ENCODE measurements at places on chromosomes 11 and 22.

GRCh38 chr11:83659466-83659865, 373.3 kb upstream of the CCDC90B start:
- DNase-seq = no peak

- no peak for DNase-seq
These were observed 23.5 kb downstream of the RRM1 start for GRCh38 chr11:4118107-4118506.

- DNase-seq = no peak
These were observed 89.1 kb upstream of the FIBIN start for GRCh38 chr11:26904801-26905200.

DNA sequence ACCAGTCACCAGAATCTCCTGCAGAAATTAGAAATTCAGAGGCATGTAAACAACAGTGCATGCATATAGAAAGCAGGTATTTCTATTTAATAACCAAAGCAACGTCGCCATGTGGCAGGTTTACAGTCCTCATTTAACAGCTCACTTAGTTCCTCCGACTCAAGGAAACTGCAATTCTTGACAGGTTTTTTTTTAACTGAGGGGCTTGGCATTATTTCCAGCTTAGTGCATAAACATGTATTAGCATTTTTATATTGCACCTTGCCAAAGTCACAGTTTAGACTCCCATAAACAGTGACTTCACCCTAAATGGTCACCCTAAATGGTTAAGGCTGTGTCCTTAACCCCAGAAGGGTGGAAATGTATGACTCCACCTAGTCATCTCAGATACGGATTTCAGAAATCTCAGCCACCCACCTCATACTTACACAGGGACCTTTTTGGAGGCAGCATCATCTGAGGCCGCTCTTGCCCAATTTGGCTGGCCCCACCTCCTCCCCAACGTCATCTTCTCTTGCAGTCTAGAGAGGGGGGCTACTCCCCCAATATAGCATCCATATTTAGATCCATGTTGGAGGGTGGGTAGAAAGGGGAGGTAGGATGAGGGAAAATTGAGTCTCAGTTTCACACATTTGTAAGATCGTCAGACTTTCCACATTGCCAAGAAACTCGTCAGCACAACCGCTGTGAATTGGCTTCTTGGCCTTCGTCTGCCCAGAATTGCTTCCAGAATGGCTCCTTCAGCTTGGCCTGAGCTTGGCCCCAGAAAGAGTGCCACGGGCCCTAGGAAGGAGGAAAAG, 31.8 kb upstream of the SLC35C1 start:
- DNase-seq = no peak

DNA sequence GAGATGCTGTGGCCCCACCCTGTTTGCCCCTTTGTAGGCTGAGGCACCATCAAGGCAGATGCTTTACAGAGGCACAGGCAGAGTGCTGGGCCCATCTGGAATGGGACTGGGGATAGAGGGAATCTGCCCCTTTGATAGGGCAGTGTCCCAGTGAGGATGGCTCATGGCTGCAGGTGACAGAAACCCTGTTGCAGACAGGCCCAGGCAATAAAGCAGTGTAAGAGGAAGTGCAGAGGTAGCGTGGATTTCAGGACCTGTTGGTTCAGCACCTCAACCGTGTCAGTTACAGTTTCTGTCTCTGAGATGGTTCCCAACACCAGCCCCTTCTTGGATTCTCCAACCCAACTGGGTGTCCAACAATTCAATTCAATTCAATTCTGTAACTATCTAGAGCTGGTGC, 25.1 kb downstream of the PRDM11 start:
- DNase-seq = no peak

GRCh38 chr11:97231231-97231630, 841.4 kb downstream of the JRKL start:
- no peak for DNase-seq

GRCh38 chr22:48431536-48432315, 1395.9 kb downstream of the BRD1 start:
- DNase-seq = no peak

DNA sequence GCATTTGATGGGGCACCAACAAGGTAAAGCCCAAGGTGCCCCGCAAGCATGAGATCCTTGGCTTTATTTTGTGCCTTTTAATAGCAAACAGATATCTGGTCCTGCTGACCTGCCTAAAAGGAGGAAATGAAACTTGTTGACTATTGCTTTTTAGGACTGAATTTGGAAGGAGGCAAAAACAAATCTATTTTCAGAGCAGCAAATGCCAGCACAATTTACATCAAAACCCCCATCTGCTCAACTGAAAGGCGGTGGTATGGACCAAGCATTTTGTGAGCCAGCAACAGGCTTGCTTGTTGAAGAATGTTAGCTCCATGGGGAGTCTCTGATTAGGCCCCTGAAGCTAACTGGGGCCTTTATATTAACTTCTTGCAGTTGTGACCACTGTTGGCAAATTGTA, 192.6 kb upstream of the E2F8 start:
- DNase-seq = no peak

DNA sequence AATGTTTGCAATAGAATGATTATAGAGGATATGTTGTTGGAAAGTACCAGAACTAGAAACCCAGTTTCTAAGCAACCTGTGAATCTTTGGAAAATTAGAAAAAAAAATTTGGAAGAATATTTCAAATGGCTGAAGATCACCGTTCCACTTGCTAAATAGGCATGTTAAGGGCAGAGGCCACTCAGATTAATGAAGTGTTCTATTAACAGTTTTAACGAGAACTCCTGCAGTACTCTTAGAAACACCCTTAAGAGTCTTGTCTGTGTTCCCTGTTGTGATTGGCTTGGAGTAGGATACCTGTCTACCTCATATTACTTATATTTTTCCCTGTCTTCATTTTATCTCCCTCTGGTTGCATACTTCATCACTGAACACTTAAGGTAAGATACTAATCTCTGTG, 4.6 kb downstream of the C11orf54 start:
- no peak for DNase-seq

DNA sequence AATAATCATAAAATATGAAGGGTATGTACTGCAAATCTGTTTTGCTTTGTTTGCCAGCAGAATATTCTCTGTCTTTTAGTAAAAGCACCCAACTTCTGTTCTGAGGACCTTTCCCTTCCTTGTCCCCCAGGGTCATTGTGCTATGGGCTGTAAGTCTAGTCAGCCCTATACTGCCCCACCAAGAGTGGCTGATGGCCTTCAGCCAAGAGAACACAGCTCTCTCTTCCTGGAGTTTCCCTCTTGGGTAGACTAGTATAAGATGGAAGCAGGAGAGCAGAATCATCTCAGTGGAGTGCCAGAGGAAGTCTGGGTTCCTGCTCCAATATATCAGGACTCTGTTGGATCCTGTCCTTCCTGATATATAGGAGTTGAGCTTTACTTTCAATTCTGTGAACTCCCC, 29.0 kb downstream of the MMP13 start:
- no peak for DNase-seq

GRCh38 chr22:24410110-24410856, 17.1 kb upstream of the ADORA2A start:
- DNase-seq = no peak

DNA sequence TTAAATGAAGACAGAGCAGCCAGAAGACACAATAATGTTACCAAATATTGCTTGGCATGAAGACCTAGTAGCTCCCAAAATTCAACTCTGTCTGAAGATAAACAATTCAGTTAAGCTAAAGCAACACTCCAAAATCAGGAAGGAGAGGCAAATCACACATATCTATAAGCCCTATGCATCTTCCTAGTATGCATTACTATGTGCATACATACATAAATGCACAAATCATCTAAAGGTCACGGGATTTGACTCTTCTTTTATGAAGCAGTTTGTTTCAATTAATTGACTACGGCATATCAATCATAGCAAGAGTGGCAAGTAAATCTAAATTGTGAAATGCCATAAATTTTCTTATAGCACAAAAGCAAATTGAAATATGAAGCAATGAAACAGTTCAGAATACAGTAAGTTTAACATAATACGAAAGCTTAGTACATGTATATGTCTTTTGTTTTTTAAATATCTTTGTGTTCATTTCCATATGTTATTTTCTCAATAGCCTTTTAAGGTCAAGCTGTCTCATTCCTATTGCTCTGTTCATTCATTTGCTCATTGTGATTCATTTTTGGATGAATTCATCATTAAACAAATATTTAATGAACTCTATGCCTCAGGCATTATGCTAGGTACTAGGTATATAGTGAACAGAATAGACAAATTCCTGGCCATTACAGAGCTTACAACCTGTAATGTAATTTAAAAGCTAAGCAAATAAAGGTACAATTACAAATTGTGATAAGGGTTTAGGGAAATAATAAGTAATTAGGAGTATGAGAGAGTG, 540.5 kb downstream of the DLG2 start:
- no peak for DNase-seq

GRCh38 chr11:76729214-76729613, 53.9 kb upstream of the TSKU start:
- DNase-seq = no peak

GRCh38 chr22:40997520-40997919, 46.3 kb downstream of the RBX1 start:
- DNase-seq = no peak

DNA sequence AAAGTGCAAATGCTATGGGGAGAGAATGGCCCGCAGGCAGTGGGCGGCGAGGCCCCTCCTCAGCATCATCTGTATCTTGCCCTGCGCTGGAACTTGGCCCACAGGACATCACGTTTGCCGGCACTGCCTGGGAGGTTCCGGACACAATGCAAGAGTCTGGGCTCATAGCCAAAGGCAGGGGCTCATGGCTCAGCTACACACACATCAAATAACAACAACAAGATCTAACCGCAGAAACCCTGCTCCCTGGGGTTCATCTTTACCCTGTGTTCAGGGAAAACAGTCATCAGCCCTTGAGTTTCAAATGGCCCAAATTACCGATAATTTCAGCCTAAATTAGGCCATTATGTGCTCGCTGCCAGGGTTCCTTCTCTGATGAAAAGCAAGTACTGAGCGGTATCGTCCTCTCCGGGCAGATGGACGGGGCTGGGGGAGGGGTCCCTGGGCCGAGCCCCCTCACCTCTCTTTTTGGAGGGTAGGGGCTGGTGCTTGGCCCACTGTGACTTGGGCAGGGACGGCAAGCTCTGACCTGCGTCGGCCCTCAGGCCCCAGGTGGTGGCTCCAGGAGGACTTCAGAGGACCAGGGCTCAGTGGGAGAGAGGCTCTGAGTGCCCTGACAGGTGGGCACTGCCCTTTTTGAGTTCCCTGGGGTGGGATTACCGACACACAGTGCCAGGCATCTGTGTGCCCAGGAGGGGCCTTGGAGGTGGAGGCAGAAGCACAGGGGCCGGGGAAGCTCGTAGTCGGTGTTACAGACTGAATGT, 25.0 kb upstream of the GAL start:
- no peak for DNase-seq

GRCh38 chr11:69037074-69037473, 11.7 kb upstream of the TPCN2 start:
- no peak for DNase-seq

DNA sequence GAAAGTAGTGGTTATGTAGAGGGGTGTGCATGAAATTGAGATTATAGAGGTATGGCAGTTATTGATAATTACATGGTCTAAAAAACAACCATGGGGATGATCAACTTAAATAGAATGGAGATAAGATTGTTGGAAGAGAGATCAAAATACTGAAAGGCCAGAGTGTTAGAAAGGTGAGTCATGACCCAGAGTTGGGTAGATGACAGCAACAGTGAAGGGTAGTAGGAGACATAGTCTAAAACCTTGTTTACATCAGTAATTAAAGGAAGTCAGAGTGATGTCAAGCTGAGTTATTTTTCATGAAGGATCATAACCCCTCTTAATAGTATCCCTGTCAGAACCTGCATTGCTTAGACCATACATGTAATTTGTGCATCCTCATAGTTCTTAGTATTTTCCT, 110.9 kb downstream of the ELP4 start:
- DNase-seq = no peak

GRCh38 chr11:4436411-4436810, 12.7 kb upstream of the OR52K2 start:
- no peak for DNase-seq

DNA sequence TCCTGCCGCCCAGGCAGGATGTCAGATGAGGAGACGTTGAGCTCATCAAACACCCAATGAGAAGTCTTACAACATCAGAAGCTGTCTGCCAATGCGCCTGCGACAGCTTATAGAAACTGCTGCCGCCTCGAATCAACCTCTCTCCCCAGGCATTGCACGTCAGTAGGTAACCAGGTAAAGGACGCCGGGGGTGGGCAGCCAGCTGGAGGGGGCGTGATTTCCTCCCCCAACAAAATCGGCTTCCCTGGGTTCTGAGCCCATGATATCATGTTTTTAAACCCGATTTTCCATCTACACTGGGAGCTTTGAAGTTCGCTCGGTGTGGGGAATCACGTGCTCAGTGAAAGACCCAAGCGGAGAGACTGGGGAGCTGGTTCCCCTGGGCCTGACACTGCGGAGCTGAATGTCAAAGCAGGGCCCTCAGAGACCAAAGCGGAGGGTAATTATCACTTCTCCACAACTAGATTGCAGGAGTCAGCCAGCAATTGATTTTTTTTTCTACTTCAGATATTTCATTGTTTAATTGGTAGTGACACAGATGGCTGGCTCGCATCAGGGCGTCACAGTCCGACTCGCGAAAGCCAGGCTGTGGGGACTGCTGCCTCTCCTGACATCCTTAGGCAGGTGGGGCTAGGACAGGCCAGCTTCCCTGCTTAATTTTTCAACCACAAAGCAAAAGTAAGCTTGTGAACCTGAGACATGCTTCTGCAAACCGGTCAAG, 15.4 kb downstream of the FAM83F start:
- no peak for DNase-seq

DNA sequence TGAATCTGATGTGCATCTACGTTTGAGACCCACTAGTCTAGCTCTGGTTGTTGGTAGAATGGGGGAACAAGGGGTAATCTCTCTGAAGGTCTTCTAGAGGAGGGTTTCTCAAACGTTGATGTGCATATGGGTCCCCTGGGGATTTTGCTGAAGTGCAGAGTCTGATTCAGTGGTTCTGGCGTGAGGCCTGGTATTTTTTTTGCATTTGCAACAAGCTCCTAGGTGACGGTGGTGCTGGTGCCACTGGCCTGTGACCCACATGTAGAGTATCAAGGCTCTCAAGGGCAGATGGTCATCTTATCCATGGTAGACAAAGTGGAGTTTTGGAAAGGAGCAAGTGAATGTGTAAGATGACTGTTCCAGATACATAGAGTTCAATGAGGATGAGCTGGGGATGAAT, 97.1 kb downstream of the CEP164 start:
- no peak for DNase-seq

DNA sequence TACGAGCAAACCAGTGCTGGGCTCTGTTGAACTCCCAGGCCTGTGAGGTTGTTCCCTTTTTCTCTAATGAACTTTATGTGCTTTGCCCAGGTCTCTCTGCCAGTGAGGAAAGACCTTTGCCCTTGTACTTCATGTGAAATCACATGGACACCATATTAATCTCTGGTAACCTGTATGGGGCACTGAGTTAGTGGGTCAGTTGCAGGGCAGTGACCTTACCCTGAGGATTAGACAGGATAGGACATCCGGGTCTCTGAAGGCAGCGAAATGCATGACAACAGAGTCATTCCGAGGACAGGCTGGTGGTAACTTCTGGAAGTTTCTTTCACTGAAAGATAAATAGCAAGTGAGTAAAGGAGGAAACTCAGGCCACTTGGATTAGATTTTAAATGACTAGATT, 93.7 kb downstream of the ZBTB16 start:
- no peak for DNase-seq
